ENCODE measurements at places on chromosomes 1 and 21. TPM values are rescaled to one million over a fixed set of nuclear protein-coding genes. Genes with fewer than 3 reads are reported as not detected.

GPR153 gene
- polyA plus RNA-seq: 6.8 TPM

PPIE gene
- 77.8 TPM for polyA plus RNA-seq

CD55 gene
- 7.2 TPM for polyA plus RNA-seq

ZYG11B gene
- polyA plus RNA-seq: 2.9 TPM

GNG4 gene
- 0.20 TPM for polyA plus RNA-seq

S100B gene
- polyA plus RNA-seq: 0.21 TPM

MRTO4 gene
- 89.5 TPM for polyA plus RNA-seq

TNFRSF4 gene
- not detected for polyA plus RNA-seq

LRRC71 gene
- not detected for polyA plus RNA-seq

TMPRSS15 gene
- polyA plus RNA-seq: not detected

PTPN14 gene
- polyA plus RNA-seq: 6.2 TPM

DIRAS3 gene
- polyA plus RNA-seq: 0.16 TPM

LYPLAL1 gene
- polyA plus RNA-seq: 24.7 TPM

IPP gene
- 3.3 TPM for polyA plus RNA-seq

SUCO gene
- polyA plus RNA-seq: 4.1 TPM

TFF1 gene
- not detected for polyA plus RNA-seq

ETV3L gene
- polyA plus RNA-seq: not detected

MR1 gene
- polyA plus RNA-seq: 9.5 TPM

GBP1 gene
- 6.6 TPM for polyA plus RNA-seq

GPATCH2 gene
- 3.7 TPM for polyA plus RNA-seq

CHODL gene
- polyA plus RNA-seq: 0.37 TPM

WDR64 gene
- not detected for polyA plus RNA-seq

WLS gene
- polyA plus RNA-seq: 48.7 TPM

ZYG11A gene
- 0.78 TPM for polyA plus RNA-seq

APCS gene
- not detected for polyA plus RNA-seq

C8B gene
- not detected for polyA plus RNA-seq

LPAR3 gene
- polyA plus RNA-seq: 12.8 TPM

PLPP3 gene
- 0.68 TPM for polyA plus RNA-seq

OR2T29 gene
- polyA plus RNA-seq: not detected

ST6GALNAC3 gene
- 0.06 TPM for polyA plus RNA-seq

CHI3L1 gene
- not detected for polyA plus RNA-seq

C1orf185 gene
- polyA plus RNA-seq: not detected

CFHR3 gene
- not detected for polyA plus RNA-seq

TMPRSS2 gene
- not detected for polyA plus RNA-seq

PRMT6 gene
- polyA plus RNA-seq: 11.5 TPM

ENAH gene
- 13.2 TPM for polyA plus RNA-seq

TRAF3IP3 gene
- 0.01 TPM for polyA plus RNA-seq

CCDC27 gene
- polyA plus RNA-seq: not detected

ZNF593OS gene
- polyA plus RNA-seq: 0.08 TPM

NBPF6 gene
- not detected for polyA plus RNA-seq

GLMP gene
- 40.1 TPM for polyA plus RNA-seq

DNAI4 gene
- 0.70 TPM for polyA plus RNA-seq

OR2G6 gene
- not detected for polyA plus RNA-seq

SLFNL1 gene
- polyA plus RNA-seq: not detected

AMPD1 gene
- not detected for polyA plus RNA-seq

RHBDL2 gene
- polyA plus RNA-seq: 8.6 TPM

INAVA gene
- 17.5 TPM for polyA plus RNA-seq

RNU1-1 gene
- polyA plus RNA-seq: not detected

HCRTR1 gene
- not detected for polyA plus RNA-seq

SLC45A1 gene
- polyA plus RNA-seq: 0.40 TPM

SFT2D2 gene
- 6.1 TPM for polyA plus RNA-seq

COL8A2 gene
- polyA plus RNA-seq: 0.41 TPM

TNFSF4 gene
- polyA plus RNA-seq: 0.25 TPM

ATP8B2 gene
- 10.0 TPM for polyA plus RNA-seq

KCNJ15 gene
- polyA plus RNA-seq: 24.5 TPM

TNFSF18 gene
- polyA plus RNA-seq: 0.26 TPM

KIAA0319L gene
- polyA plus RNA-seq: 6.8 TPM
